Epithelial cell of prostate (primary cell): ENCODE measurements at places on chromosomes 5 and 9.

DNA sequence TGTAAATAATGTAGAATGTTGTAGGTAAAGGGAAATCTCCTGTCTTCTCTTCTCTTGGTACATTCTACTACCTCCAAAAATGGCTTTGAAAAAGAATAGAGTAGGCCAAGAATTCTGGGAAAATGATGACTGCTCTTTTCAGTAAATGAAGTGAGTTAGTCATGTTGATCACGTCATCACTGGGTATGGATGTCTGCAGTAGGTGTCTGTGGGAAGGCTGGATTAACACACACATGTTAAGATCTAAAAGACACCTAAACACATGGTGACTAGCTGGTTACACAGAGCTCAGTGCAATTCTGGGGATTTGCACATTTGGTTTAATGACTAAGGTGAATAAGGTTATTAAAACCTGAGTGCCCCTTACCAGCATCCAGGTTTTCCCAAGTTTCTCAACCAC, 161.5 kb downstream of the CEP120 start:
- DNase-seq, result peak; percentile 20

GRCh38 chr9:16901590-16901989, 31.1 kb upstream of the BNC2 start:
- DNase-seq, result peak; percentile 6

GRCh38 chr9:72996114-72996513, 43.3 kb upstream of the ALDH1A1 start:
- DNase-seq, result no peak

- no peak for DNase-seq
These were observed 354.5 kb upstream of the CDH6 start for GRCh38 chr5:30838936-30839496.

DNA sequence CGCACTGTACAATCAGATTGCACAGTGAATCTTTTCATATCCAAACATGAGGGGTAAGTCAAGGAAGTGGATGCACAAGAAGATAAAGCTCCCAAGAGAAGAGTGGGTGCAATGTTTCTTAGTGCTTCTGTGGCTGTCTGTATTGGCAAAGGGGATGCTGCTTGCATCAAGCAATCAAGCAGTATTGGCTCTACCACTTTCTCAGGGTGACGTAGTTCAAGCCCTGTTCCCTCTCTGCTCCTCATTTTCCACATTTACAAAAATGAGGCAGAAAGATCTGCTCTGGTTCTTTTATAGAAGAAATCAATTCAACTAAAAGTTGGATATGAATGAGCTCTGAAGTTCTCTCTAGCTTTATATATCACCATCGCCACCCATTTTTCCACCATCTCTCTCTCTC, 2.3 kb downstream of the TNFSF8 start:
- no peak for DNase-seq

- DNase-seq, result peak; percentile 36
These were observed 998 bp upstream of the FGF18 start for GRCh38 chr5:171418316-171418981.

DNA sequence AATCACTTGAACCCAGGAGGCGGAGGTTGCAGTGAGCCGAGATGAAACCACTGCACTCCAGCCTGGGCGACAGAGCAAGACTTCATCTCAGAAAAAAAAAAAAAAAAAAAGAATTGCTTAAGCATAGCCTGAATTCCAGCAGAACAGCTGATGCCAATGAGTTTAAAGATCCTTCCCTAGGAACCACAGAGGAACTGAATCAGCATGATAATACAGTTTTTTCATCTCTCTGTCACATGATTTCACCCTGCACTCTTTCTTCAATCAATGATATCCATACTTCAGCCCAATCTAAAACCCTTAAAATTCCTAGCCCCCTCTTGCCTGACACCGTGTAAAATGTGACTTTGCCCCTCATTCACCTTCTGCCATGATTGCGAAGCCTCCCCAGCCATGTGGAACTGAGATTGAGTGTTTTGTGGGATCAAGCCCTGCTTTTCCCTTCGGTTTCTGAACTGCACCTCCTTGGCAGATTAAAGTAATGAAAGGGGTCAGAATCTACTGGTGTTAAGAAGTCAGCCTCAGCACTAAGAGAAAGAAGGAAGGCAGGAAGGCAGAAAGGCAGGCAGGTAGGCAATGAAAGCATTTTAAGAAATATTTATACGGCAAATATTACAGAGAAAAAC, 20.9 kb upstream of the DMXL1 start:
- no peak for DNase-seq

GRCh38 chr5:5188376-5189050, 48.4 kb downstream of the ADAMTS16 start:
- DNase-seq, result no peak

DNA sequence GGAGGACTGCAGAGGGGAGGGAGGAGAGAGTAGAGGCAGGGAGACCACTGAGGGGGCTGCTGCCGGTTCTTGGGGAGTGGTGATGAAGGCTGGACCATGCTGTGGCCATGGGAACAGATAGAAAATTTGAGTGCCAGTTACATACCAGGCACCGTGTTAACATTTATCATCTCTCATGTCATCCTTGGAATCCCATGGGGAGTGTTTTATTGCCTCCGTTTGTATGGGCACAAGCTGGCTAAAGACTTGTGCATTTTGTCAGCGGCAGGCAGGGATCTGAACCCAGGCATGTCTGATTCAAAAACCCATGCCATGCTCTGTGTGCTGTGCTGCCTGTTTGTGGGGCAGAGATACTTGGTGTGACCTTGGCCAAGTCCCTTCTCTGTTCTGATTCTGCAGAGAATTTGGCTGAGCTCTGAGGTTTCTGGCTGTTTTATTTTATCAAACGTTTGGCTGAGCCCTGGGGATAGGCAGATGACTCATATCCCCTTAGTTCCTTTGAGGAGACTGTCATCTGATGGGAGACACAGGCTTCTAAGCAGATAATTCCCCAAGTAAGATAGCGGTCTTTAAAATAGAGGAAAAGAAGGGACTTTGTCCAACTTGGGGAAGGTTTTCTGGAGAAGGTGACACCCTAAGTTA, 22.2 kb downstream of the COL27A1 start:
- DNase-seq, result no peak

DNA sequence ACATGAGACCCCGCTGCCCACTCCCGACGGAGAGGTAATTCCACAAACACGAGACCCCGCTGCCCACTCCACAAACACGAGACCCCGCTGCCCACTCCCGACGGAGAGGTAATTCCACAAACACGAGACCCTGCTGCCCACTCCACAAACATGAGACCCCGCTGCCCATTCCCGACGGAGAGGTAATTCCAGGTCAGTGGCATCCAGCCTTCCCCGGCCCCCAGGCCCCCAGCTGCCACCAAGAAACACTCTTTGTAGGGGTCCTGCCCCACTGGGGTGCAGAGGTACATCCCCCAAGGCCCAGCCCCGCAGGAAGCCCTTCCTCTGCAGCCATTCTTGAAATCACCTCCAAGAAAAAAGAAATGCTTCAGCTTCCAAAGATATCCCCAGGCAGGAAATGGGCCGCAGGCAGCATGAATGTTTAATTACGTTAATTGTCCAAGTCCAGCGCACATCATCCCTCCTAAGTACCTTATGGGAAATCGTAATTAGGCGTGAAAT, 115.9 kb downstream of the ADAMTS2 start:
- no peak for DNase-seq

DNA sequence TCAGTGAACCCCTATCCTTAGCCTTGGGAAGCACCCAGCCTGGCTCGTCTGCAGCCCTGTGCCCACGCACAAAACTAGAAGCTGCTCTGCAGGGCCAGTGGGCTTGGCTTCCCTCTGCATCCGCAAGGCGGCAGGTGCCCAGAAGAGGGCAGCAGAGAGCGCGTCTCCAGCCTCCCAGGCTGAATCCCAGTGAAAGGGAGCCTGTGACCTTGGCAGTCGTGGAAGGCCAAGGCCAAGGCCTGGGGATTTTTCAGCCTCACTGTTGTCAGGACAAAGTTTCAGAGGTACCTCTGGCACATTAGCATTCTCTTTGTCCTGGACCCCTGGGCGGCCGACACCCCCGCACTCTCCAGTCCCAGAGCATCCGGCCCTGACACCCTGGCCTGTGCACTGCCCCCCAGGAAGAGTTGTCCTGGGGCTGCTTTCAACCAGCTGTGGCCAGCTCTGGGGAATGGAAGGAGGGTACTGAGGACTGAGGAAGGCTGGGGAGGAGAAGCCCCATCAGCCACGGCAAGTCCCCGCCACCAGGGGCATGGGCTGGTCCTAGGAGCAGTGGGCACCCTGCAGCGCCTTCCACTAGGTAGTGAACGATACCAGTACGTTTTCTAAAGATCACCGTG, 63.6 kb upstream of the IL17B start:
- no peak for DNase-seq

- DNase-seq, result no peak
These were observed 39.8 kb downstream of the SERINC5 start for GRCh38 chr5:80216096-80216495.

- no peak for DNase-seq
These were observed 28.1 kb upstream of the RNU6ATAC start for GRCh38 chr9:134192311-134192950.

DNA sequence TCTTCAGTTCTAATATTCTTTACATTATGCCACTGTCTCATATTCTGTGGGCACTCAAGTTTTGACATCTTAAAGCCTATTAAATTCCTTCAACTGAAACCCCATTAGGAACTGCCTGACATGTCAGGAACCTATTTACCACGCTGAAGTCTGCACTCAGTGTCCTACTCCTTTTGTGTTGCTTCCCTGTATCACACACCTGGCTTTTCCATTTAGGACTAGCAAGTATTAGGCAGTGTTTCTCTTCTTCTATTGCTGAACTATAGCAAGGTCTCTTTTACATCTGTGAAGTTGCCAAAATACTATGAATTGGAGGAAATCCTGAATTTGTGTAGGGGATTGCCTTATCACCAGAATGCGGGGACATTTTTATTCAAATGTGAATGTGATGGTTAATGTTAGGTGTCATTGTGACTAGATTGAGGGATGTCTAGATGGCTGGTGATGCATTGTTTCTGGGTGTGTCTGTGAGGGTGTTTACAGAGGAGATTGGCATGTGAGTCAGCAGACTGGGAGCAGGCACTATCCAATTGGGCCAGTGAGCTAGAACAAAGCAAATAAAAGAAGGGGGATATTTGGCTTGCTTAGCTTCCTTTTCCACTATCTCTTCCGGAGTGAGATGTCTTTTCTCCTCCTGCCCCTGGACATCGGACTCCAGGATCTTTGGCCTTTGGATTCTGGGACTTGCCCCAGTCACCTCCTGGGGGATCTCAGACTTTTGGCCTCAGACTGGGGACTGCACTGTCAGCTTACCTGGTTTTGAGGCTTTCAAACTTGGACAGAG, 21.2 kb upstream of the VCAN start:
- peak; percentile 46 for DNase-seq

- no peak for DNase-seq
These were observed 100.0 kb downstream of the MCTP1 start for GRCh38 chr5:95184924-95185323.

DNA sequence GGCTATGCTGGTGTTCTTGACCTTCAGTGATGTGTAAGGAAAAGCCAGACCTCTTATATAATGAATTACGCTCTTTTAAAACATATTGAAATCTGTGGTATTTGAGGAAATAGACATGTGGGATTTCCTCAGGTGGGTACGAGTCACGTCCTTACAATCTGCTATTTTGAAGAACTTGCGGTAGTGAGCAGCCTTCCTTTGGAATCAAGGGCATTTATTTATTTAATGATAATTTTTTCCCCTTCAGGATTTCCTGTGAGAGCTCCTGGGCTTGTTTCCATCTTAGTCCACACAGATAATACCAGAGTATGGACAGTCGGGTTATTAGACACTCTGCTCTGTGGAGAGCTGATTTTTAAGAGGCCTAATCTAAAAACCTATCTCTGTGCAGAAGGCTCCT, 167.9 kb downstream of the ARHGEF28 start:
- DNase-seq, result no peak
